ENCODE measurements at places on chromosomes 7 and 10.

GRCh38 chr10:31582365-31583052, 263.5 kb downstream of the ZEB1 start:
- DNase-seq = no peak

- DNase-seq = no peak
Observed at GRCh38 chr10:96585736-96586418, 935 bp downstream of the TM9SF3 start.

DNA sequence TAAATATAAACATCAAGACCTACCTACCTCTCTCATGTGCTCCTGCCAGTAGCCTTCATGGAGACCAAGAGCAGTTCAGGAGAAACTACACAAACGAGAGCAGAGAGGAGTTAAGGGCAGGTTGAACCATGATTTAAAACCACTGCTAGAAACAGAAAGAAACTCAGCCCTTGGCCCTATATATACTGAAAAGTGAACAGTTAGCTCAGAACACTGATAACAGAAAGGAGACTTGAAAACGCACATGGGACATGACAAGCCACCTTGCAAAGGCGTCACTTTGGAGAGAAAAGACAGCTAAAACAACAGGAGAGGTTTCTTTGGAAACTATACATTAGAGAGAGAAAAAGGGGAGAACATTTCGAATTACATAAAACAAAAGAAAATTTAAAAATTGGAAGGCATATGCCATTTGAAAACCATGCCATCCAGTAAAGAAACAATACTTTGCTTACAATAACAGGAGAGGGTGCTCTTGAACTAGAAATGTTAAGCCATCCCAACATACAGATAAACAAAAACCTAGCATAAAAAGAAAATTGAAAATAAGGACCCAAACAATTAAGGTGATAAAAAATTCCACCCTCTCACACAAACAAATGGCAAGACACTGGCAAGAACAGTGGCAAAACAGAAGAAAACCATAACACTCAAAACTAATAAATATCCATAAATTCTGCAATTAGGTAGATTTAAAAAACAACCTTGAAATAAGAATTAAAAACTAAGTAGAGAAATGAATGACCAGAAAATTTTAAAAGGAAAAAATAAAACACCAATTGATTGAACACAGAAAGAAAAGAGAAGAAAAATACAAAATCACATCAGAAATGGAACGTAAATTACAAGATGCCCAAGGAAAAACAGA, 232.7 kb downstream of the IMMP2L start:
- DNase-seq = no peak

DNA sequence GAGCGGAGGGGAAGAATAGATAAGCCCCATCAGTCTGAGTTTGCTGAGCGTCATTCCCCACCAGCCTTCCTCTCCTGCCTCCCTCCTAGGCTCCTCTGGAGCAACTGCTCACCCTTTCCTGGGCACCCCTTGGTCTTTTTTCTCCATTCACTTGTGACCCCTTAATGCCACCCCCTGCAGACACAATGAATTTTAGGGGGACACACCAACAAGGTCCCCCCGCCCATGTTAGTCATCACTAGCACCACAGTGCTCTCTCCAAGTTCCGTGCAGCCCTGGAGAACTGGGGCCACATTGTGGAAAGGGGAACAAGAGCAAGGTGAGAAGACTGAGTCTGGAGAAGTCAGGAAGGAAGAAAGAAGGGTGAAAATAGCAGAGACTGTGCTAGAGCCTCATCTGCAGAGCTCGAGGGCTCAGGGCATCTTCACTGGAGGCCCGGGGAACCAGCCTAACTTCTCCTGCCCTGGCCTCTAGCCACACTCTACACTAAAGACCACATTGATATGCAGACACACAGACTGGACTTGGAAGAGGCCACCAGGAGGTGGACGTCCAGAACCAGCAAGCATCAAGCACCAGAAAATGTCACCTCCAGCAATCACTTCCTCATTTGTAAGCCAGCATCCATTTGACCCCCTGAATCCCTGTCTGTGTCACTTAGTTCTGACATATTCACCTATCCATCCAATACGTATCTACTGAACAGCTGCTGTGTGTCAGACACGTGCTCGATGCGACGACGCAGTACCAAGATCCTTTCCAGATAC, 17.5 kb downstream of the RGR start:
- no peak for DNase-seq

DNA sequence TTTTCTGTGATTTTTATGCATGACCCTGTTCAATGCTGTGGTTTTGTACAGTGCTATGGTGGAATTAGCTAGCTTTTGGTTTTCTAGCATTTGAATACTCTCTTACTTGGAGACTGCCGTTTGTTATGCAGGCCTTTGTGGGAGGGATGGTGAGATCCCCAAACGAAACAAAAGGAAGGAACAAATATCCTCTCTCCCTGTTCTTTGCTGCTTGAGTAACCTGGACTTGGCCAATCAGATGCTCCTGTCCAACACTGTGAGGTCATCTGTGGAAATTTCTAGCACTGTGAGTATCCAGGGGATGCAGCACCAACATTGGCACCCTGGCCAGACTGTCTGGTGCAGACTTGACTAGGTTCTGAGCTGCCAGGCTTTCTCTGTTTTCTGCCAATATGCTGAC, 314.4 kb downstream of the ANKRD30A start:
- no peak for DNase-seq

GRCh38 chr7:65239707-65240352, 133.8 kb upstream of the ZNF92 start:
- DNase-seq = no peak

GRCh38 chr10:81081887-81082620, 544.4 kb downstream of the SH2D4B start:
- DNase-seq = no peak

- DNase-seq = no peak
Observed at GRCh38 chr7:28815928-28816373, 142.2 kb downstream of the TRIL start.

DNA sequence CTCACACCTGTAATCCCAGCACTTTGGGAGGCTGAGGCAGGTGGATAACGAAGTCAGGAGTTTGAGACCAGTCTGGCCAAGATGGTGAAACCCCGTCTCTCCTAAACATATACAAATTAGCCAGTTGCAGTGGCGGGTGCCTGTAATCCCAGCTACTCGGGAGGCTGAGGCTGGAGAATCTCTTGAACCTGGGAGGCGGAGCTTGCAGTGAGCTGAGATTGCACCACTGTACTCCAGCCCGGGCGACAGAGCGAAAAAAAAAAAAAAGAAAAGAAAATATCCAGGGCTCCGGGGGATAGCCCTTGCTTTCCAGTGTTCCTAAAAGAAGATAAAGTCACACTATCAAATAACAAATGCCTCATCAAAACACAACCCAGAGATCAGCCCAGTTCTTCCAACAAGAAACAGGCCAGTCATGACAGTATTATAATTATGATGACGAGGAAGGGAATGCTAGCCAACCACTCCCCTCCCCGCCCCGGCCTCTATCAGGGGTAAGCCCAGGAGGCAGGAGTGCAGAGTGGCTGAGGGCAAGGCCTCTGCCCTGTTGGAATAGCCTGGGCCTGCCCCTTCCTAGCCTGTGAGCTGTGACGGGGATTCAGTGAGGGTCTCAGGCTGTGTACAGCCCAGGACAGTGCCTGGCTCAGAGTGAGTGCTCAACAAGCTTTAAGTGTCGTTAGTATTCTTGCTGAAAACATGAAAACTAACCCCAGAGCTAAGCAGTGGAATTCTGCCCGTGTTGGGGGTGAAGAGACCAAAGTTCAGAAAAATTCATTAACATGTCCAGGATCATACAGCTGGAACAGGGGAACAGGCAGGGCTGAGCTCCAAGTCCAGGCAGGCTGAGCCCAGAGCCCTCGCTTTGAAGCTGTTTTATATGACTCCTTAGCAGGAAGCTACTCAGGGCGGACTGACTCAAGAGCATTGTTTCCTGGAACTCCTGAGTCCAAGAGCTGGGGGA, 54.3 kb downstream of the FAM241B start:
- no peak for DNase-seq

DNA sequence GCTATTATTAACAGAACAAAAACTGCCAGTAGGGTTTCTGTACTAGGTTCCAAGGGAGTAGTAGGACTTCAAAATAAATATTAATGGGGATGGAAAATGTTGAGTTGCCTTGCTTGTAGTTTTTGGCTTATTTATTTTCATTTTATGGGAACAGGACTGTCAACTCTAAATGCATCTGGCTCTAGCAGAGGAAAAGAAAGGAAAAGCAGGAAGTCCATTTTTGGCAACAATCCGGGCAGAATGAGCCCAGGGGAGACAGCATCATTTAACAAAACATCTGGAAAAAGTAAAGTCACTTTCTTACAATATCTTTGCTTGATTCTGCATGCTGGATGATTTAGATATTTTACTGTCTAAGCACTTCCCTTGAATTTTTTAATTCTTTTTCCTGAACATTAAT, 69.4 kb downstream of the NOC3L start:
- DNase-seq = no peak

DNA sequence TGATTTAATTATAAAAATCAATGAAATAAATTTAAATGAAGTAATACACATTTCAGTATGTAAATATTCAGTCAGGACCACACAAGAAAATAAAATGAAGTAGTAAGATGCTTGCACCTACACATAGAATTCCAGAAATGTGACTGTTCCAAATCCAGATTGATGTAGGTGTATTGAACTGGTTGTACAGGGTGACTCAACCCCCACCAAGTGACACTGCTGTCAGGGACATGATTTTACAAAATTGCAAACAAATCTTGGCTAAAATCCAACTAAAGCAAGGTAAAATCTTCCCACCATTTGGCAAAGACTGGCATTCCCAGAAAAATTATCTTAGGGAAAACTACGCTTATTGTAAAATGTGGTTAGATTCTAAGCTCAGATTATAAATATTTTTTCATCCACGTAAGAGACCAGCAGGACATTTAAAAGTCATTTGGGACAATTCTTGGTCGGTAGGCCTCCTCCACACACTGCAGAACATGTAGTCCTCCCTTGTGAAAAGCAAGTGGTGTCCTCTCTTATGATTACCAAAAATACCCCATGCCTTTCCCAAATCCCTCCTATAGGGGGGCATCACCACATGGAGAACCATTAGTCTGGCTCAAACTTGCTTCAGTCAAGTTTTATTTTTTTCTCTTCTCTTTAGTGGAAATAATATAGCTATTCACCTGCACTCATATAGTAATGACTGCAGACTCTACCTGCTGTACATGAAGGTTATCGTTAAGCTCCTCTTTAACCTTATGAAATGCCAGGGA, 287.1 kb upstream of the SMIM30 start:
- no peak for DNase-seq

GRCh38 chr10:46040004-46040403, 6.1 kb downstream of the MSMB start:
- no peak for DNase-seq

GRCh38 chr10:100655760-100656421, 89.5 kb upstream of the PAX2 start:
- no peak for DNase-seq

- no peak for DNase-seq
Observed at GRCh38 chr7:159175792-159176191, 31.1 kb upstream of the VIPR2 start.

- no peak for DNase-seq
Observed at GRCh38 chr10:128476845-128477244, 350.6 kb upstream of the MKI67 start.

DNA sequence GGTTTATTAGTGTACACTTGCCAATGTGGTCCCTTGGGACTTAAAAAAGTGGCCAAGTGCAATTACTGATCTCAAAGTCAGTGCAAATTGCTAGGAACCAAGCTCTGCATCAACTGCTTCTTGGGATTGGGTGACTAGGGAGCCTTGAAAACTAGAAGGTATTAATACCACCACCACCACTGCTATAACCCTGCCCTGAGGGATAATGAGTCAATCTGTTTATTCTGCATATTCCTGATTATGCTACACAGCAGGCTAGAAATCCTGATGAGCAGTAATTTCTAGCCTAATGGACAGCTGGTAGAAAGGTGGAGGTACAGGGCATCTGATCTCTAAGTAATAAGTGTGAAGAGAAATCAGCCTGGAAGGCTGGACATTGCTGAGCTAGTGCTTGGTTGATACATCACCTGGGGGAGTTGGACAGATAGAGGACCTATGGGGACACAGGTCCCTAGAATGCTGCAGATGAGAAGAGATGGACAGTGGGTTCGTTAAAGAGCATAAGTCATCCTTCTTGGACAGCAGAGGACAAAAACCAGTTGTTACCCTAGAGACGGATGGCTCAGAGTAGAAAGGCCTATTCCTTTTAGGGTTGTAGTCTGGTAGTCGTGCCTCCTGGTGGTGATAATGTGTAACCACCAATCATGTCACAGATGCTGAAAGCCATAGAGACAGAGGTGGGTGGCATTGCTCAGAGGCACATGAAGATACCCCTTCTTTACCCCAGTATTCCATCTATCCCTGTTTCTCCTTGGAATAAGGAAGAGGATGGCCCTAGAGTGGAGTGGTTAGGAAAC, 554.8 kb downstream of the SORCS1 start:
- DNase-seq = no peak

GRCh38 chr10:113047963-113048781, 98.1 kb downstream of the TCF7L2 start:
- DNase-seq = no peak

DNA sequence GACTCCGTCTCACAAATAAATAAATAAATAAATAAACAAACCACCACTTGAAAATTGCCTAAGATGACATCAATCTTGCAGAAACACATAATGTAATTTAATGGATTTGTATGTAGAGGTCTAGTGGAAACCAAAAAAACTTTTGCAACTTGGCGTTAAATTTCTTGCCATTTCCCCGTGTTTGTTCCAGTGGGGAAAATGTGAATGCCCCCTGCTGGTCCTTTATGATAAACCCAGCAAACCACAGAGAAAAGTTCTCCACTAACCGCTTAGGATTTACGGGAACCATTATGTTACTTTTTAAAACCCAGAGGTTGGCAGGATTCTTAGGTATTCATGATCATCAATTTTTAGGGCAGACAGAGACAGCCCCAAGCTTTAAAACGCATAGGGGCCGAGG, 32.5 kb downstream of the LAMB4 start:
- no peak for DNase-seq

- DNase-seq = no peak
Observed at GRCh38 chr10:108544500-108545120, 1378.7 kb downstream of the XPNPEP1 start.

- no peak for DNase-seq
Observed at GRCh38 chr7:116810267-116811116, 51.9 kb upstream of the CAPZA2 start.

- no peak for DNase-seq
Observed at GRCh38 chr7:105982388-105982787, 19.3 kb downstream of the CDHR3 start.

DNA sequence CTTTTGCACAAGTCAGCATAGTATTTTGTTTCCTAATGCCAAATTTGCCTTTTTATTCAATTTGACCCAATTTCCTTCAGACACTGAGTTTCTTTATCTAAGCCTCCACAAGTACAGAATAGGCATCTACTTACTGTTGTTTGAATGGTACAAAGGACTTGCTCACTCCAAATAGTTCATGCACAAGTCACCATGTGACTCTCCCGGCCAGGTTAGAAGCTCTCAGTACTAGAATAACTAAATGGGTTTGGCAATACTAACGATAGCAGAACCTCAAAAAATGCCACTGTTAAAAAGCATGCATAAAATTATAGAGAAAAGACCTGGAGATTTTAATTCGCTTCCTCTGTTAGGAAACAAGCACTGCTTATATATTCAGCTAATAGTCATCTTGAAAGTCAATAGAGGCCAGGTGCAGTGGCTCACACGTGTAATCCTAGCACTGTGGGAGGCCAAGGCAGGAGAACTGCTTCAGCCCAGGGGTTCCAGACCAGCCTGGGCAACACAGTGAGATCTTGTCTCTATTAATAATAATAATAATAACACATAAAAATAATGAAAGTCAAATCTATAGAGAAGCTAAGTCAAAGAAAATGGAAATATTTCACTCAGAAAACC, 335.8 kb upstream of the MBL2 start:
- DNase-seq = no peak

Data from activated CD4-positive, CD25-positive, alpha-beta regulatory T cell (primary cell).